ENCODE measurements at places on chromosomes 2 and 18. TPM values are rescaled to one million over a fixed set of nuclear protein-coding genes. Genes with fewer than 3 reads are reported as not detected.

FAP gene
- 5.7 TPM for total RNA-seq

IKZF2 gene
- 6.0 TPM for total RNA-seq

GRCh38 chr18:22052405-22053105 lies 116.8 kb upstream of the GATA6 start:
- H3K36me3 ChIP-seq: no peaks in the 10 kb centered on the region
- no peaks in the 10 kb centered on the region for H3K27me3 ChIP-seq
- H3K4me1 ChIP-seq: no peaks in the 10 kb centered on the region
- no peak for DNase-seq

GRCh38 chr2:238120463-238121298 lies 17.8 kb upstream of the KLHL30 start:
- H3K4me3 ChIP-seq: no peak overlapping the region
- no peaks in the 10 kb centered on the region for H3K27me3 ChIP-seq
- H3K27ac ChIP-seq: no peak overlapping the region

DNA sequence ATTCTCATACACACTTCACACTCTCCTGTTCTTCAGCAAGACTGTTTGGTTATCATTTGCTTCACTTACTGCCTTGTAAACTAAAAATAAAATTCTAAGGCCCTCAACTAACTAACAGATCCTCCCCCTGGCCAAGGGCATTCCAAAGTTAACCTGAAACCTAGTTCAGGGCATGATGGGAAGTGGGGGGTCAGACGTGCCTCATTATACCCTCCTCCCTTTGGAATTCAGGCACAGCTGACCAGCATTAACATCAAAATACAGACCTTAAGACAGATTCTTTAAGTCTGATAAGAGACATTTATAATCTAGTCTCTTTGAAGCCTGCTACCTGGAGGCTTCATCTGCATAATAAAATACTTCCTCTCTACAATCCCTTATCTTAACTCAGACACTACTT lies 221.0 kb downstream of the NOL4 start:
- no peak overlapping the region for H3K4me3 ChIP-seq

DNA sequence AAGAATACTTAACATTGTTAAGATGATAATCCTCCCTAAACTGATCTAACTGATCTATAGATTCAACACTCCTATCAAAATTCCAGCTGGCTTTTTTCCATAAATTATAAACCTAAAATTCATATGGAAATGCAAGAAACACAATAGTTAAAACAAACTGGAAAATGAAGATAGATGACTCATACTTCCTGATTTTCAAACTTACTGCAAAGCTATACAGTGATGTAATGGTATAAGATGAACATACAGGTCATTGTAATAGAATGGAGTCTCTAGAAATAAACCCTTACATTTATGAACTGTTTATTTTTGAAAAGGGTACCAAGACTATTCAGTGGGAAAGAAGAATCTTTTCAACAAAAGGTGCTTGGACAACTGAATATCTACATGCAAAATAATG lies 32.3 kb downstream of the UBXN4 start:
- H3K36me3 ChIP-seq: peaks cover 80% of the 10 kb centered on the region
- H3K27ac ChIP-seq: no peak overlapping the region
- DNase-seq: no peak
- H3K4me1 ChIP-seq: peaks cover 6% of the 10 kb centered on the region

DNA sequence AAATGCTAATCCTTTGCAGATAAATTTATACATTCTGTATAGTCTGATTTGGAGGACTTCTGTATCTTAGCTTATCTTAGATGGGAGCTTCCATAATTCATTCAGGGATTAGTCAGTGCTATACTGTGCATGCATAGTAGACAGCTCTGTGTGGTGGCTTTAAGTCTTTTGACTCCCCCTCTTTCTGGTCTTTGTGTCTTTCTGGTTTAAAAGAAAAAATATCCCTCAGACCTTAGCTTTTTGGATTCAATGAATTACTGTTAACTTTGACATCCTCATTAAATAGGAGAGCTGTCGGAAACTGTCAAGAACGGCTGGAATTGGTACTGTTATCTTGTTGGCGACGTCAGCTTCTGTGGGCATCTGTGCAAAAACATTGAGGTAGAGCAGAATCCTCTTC lies 130.4 kb downstream of the SPTBN1 start:
- no peak overlapping the region for H3K4me3 ChIP-seq
- no peaks in the 10 kb centered on the region for H3K36me3 ChIP-seq
- H3K4me1 ChIP-seq: no peaks in the 10 kb centered on the region
- no peak overlapping the region for H3K27ac ChIP-seq
- H3K27me3 ChIP-seq: no peaks in the 10 kb centered on the region

GRCh38 chr18:69469444-69469919 lies 68.8 kb downstream of the DOK6 start:
- no peak for DNase-seq
- no peaks in the 10 kb centered on the region for H3K36me3 ChIP-seq
- no peaks in the 10 kb centered on the region for H3K27me3 ChIP-seq
- no peak overlapping the region for H3K27ac ChIP-seq
- no peak overlapping the region for H3K4me3 ChIP-seq
- H3K4me1 ChIP-seq: no peaks in the 10 kb centered on the region

- no peak overlapping the region for H3K4me3 ChIP-seq
- no peaks in the 10 kb centered on the region for H3K36me3 ChIP-seq
- H3K27ac ChIP-seq: no peak overlapping the region
- DNase-seq: no peak
Observed at GRCh38 chr2:207491956-207492355, 37.8 kb upstream of the CREB1 start.

- no peaks in the 10 kb centered on the region for H3K4me1 ChIP-seq
- H3K36me3 ChIP-seq: no peaks in the 10 kb centered on the region
- no peak overlapping the region for H3K27ac ChIP-seq
- peak; percentile 83 for DNase-seq
- no peaks in the 10 kb centered on the region for H3K27me3 ChIP-seq
Observed at GRCh38 chr2:224778474-224778877, 62.3 kb upstream of the CCDC195 start.

GRCh38 chr2:16103614-16104314 lies 163.4 kb downstream of the MYCN start:
- no peak for DNase-seq
- H3K27me3 ChIP-seq: no peaks in the 10 kb centered on the region
- no peaks in the 10 kb centered on the region for H3K36me3 ChIP-seq

DNA sequence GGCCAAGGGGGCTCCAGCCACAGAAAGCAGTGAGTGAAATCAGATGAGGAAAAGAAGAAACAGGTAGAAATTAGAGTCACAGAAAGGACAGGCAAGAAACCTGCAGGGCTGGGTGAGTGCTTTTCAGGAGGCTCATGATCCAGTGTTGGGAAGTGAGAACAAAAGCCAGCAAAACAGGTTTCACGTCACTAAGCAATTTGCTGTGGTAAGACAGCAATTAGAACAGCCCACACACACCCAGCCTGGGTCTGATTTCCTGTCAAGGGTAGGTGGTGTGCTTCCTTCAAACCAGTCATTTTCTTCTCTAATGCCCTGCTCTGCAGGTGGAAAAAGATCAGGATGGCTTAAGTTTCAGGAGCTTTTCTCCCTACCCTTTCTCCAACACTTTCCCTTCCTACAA lies 52.9 kb upstream of the XDH start:
- H3K4me1 ChIP-seq: no peaks in the 10 kb centered on the region
- no peak overlapping the region for H3K27ac ChIP-seq
- H3K4me3 ChIP-seq: no peak overlapping the region
- no peaks in the 10 kb centered on the region for H3K36me3 ChIP-seq
- DNase-seq: no peak

DNA sequence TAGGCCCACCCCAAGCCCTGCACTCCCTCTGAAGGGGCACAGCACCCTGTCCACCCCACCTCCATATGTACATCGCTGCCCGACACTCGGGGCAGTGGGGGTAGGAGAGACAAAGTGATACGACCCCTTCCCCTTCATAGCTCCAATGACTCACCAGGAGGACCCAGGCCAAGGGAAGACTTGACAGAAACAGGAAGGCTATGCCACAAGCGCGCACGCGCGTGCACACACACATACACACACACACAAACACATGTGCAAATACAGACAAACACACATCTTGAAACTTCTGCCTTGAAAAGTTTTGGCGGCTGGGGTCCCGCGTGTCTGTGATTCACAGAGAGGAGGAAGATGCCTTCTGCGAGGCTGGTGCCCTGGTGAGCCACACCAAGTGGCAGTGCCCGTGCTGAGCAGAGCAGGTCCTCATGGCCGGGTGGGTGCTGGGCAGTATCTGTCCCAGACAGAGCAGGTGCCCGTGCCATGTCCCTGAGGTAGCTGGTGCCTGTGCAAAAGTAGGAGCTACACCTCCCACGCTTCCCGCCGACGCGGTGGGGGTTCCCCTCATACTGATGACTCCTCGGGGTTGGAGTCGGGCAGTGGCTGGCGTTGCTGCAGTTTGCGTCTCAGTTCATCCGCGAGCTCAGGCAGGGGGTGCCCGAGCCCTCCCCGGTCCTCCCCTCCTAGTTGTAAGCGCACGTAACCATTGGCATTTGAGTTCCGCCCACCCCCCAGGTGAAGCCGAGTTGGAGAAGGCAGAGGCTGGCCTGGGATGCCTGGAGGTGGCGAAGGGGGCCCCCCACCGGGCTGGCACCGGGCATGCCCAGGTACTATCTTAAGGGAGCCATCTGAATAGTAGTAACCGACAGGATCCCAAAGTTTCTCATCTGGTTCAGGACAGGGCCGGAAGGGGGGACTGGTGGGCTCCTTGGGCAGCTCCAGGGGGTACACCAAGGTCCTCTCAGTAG lies 2.5 kb upstream of the ANKRD39 start:
- peaks cover 57% of the 10 kb centered on the region for H3K4me1 ChIP-seq
- no peaks in the 10 kb centered on the region for H3K27me3 ChIP-seq
- H3K27ac ChIP-seq: peak overlapping the region; percentile 79
- no peak for DNase-seq
- H3K4me3 ChIP-seq: no peak overlapping the region

DNA sequence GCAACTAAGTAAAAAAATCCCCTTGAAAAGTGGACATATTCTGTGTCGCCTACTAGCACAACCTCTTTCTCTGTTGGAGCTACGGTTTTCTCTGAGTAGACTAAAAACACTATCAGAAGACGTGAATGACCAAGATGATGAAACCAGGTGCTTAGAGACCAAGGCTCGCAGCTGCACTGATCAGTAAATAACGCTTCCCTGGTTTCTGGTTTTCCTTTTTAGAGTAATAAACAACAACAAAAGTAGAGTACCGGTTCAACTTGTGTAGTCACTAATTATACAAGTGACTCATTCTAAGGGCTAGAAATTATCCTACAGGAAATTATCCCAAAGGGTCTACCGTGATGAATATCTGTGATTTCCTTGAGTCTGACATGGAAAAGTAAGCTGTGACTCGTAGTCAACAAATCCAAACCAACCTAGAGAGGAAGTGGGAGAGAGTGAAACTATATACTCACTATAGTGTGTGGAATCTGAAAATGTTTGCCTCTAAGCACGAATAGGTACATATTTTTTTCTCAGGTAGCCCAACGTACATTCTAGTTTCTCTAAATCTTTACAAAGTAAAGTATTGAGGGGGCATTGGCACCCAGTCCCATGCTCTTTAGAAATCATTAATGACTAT lies 17.8 kb downstream of the RASGRP3 start:
- no peak overlapping the region for H3K27ac ChIP-seq
- no peaks in the 10 kb centered on the region for H3K4me1 ChIP-seq
- H3K4me3 ChIP-seq: no peak overlapping the region
- DNase-seq: no peak
- H3K27me3 ChIP-seq: no peaks in the 10 kb centered on the region

All from right atrium auricular region (tissue), 2 donors.